Mesothelial cell of epicardium (in vitro differentiated cells): ENCODE measurements at places on chromosomes 6 and 20.

DNA sequence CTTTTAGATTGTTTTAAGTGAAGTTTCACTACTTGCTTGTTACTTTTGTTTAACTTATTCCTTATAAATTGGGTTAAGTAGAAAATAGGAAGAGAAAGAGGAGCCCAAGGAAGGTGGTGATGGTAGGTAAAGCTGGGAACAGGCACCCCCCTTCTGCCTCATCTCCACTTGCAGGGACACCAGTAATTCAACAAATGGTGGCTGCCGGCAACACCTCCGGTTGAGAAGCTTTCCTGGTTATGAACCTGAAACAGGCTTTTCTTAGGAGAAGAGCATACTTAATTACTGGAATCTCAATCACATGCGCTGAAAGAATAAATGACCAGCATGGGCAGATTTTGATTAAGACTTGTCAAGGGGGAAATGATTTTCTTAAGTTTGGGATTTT lies 158.9 kb upstream of the ZNF217 start:
- no peaks in the 10 kb centered on the region for H3K27me3 ChIP-seq
- H3K36me3 ChIP-seq, result no peaks in the 10 kb centered on the region
- H3K4me1 ChIP-seq, result peaks cover 45% of the 10 kb centered on the region
- no peak overlapping the region for H3K27ac ChIP-seq
- DNase-seq, result no peak

GRCh38 chr6:136528477-136528876 lies 21.7 kb downstream of the MAP7 start:
- H3K27me3 ChIP-seq, result no peaks in the 10 kb centered on the region
- no peak for DNase-seq
- H3K27ac ChIP-seq, result no peak overlapping the region
- H3K4me3 ChIP-seq, result no peak overlapping the region
- no peaks in the 10 kb centered on the region for H3K36me3 ChIP-seq

- no peaks in the 10 kb centered on the region for H3K27me3 ChIP-seq
- no peak overlapping the region for H3K27ac ChIP-seq
- H3K36me3 ChIP-seq, result peaks cover 5% of the 10 kb centered on the region
- no peak overlapping the region for H3K4me3 ChIP-seq
- H3K4me1 ChIP-seq, result no peaks in the 10 kb centered on the region
Measured at GRCh38 chr6:32379545-32379944, 7.8 kb upstream of the TSBP1 start.

DNA sequence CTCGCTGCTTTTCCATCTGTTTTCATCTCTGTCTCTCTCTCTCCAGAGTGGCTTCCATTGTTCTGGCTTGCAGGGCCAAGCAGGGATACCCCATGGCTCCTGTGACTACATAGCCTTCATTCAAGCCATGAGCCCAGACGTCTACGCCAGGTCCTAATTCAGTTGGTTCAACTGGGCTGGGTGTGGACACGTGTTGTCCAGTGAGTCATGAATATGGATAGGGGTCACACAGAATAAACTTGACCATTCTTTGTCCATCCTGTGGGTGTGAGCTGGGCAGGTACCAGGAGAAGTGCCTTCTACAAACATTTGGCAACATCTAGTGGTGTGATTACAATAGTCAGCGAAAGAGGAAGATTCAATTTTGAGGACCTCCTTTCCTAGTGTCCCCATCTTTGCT lies 96.9 kb upstream of the ARMC2 start:
- H3K27me3 ChIP-seq, result no peaks in the 10 kb centered on the region
- DNase-seq, result no peak
- no peaks in the 10 kb centered on the region for H3K36me3 ChIP-seq
- H3K4me1 ChIP-seq, result peaks cover 28% of the 10 kb centered on the region

DNA sequence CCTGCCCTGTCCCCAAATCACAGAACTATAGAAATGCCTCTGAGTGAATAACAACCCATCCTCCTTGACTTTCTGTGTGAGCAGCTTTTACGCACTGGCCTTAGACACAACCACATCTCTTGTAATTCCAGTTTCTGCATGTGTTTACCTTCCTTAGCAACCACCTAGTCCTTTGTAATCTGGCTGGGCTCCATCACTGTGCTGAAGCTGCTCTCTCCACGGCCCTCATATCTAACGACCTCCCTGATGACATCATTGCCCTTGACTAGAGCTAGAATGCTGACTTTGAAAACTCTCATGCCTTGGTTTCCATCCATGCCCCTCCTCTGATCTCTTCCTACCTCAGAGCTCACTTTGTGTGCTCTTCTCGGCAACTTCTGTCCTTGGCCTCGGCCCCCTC lies 30.5 kb upstream of the GLP1R start:
- no peak overlapping the region for H3K4me3 ChIP-seq
- peaks cover 30% of the 10 kb centered on the region for H3K27me3 ChIP-seq
- H3K27ac ChIP-seq, result no peak overlapping the region
- H3K36me3 ChIP-seq, result no peaks in the 10 kb centered on the region
- no peak for DNase-seq

- no peak overlapping the region for H3K4me3 ChIP-seq
- peaks cover 20% of the 10 kb centered on the region for H3K36me3 ChIP-seq
- no peak for DNase-seq
- H3K27me3 ChIP-seq, result no peaks in the 10 kb centered on the region
Measured at GRCh38 chr6:154445417-154445816, 65.1 kb downstream of the CNKSR3 start.

- no peaks in the 10 kb centered on the region for H3K36me3 ChIP-seq
- peaks cover 38% of the 10 kb centered on the region for H3K4me1 ChIP-seq
- no peak overlapping the region for H3K4me3 ChIP-seq
- no peak for DNase-seq
Measured at GRCh38 chr20:48198929-48199451, 413.7 kb upstream of the SULF2 start.
